Testis (tissue), 5 donors: ENCODE measurements at places on chromosomes 2 and 18. TPM values are rescaled to one million over a fixed set of nuclear protein-coding genes. Genes with fewer than 3 reads are reported as not detected.
A peak's percentile ranks its signal among the peaks of the same experiment; 100 is the strongest.

The PDCL3 gene
- polyA plus RNA-seq, result 33.3 TPM

The GPAT2 gene
- 20.5 TPM for polyA plus RNA-seq

The TANK gene
- 34.7 TPM for polyA plus RNA-seq

DNA sequence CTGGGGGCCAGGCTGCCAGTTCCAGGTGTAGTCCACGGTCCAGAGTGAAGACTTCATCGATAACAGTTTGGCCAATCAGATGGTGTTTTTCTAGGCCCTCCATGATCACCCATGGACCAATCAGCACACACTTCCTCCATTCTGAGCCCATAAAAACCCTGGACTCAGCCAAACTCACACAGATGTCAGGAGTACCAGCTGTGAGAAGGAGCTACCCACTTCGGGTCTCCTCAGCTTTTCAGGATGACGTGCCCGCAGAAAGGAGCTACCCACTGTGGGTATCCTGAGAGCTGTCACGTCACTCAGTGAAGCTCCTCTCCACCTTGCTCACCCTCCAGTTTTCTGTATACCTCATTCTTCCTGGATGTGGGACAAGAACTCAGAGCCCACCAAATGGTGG is 210.0 kb upstream of the RASGRP3 start:
- no peak overlapping the region for H3K4me3 ChIP-seq
- no peaks in the 10 kb centered on the region for H3K4me1 ChIP-seq
- no peak for DNase-seq
- no peak overlapping the region for H3K27ac ChIP-seq
- H3K27me3 ChIP-seq, result no peaks in the 10 kb centered on the region
- H3K36me3 ChIP-seq, result no peaks in the 10 kb centered on the region

DNA sequence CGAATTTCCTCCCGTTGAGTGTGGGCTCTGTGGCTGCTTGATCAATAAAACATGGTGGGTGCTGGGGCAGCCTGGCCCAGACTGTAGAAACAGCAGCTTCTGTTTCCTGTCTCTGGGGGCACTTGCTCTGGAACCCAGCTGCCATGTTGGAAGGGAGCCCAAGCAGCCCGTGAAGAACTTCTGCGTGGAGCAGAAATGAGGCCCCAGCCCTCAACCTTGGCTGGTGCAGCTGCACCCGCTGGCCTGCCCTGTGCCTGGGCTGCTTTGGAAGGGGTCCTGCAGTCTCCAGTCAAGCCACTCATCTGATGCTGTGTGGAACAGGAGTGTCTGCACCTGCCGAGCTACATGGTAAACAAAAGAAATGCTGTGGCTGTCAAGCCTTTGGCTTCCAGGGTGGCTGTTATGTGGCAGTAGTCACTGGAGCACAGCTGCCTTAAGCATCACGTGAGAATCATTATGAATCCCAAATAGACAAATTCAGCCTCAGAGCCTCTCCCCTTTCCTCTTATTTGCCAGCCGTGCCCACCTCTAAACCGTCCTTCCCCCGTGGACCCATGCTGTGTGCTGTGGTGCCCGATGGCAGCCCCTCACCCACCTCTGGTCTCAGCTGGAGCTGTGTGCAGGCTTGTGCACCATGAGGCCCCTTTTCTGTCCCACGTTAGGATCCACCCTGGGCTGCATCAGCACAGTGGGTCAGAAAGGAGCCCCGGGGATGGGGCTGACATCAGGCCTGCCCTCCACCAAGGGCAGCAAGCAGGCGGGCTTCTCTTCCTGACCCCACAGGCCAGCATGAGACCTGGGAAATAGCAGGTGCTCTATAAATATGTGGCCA is 134.0 kb upstream of the HDAC4 start:
- H3K4me1 ChIP-seq, result peaks cover 5% of the 10 kb centered on the region
- DNase-seq, result no peak
- H3K36me3 ChIP-seq, result no peaks in the 10 kb centered on the region
- no peak overlapping the region for H3K27ac ChIP-seq

- no peak overlapping the region for H3K4me3 ChIP-seq
- H3K27ac ChIP-seq, result no peak overlapping the region
- no peak for DNase-seq
- H3K36me3 ChIP-seq, result no peaks in the 10 kb centered on the region
- no peaks in the 10 kb centered on the region for H3K27me3 ChIP-seq
Observed at GRCh38 chr2:158665536-158666302, 129.4 kb upstream of the DAPL1 start.

DNA sequence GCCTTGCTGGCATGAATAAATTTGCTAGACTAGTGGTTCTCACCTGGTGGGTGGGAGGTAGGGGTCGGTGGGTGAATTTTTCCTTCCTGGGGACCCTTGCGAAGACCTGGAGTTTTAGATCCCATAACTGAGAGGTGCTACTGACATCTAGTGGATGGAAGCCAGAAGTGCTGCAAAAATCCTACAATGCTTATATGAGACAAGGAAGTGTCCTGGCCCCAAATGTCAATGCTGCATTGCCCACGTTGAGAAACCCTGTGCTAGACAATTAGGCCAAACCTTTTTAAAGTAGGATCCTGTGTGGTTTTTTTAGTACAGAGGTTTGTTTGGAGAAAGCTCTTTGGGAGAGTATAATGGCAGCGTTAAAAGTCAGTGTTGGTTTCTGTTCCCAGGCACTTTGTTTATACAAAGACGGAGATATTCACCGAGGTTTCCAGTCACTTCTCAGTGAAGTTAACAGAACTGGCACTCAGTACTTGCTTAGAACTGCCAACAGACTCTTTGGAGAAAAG is 9.6 kb downstream of the SERPINB8 start:
- H3K27me3 ChIP-seq, result no peaks in the 10 kb centered on the region
- H3K4me1 ChIP-seq, result no peaks in the 10 kb centered on the region
- peak; percentile 75 for DNase-seq
- H3K27ac ChIP-seq, result no peak overlapping the region
- no peaks in the 10 kb centered on the region for H3K36me3 ChIP-seq
- no peak overlapping the region for H3K4me3 ChIP-seq

- H3K4me3 ChIP-seq, result no peak overlapping the region
- H3K27me3 ChIP-seq, result no peaks in the 10 kb centered on the region
- DNase-seq, result no peak
- no peaks in the 10 kb centered on the region for H3K36me3 ChIP-seq
Observed at GRCh38 chr2:105239924-105240323, 1.6 kb upstream of the GPR45 start.
